Tibial artery (tissue), 4 donors: ENCODE measurements at places on chromosomes 11 and 22.
A peak's percentile ranks its signal among the peaks of the same experiment; 100 is the strongest.

DNA sequence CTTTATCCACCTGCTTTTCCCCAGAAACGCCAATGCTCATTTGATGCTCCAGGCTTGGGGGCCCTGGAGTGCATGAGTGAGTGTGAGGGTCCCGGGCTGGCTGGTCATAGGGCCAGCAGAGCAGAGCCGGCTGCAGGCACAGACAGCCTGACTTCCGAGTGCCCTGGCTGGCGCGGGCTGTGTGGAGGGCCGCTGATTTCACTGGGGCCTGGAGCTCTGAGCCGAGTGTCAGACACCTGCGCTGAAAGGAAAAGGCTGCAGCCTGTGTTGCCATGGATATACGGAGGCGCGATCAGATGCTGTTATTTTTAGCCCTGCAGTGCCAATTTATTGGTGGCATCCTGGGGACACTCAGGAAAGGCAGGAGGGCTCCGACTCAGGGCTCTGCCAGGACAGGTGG is 87.6 kb downstream of the ST3GAL4 start:
- no peaks in the 10 kb centered on the region for H3K27me3 ChIP-seq
- H3K4me1 ChIP-seq, result no peaks in the 10 kb centered on the region
- no peak overlapping the region for H3K27ac ChIP-seq
- no peak overlapping the region for H3K4me3 ChIP-seq

DNA sequence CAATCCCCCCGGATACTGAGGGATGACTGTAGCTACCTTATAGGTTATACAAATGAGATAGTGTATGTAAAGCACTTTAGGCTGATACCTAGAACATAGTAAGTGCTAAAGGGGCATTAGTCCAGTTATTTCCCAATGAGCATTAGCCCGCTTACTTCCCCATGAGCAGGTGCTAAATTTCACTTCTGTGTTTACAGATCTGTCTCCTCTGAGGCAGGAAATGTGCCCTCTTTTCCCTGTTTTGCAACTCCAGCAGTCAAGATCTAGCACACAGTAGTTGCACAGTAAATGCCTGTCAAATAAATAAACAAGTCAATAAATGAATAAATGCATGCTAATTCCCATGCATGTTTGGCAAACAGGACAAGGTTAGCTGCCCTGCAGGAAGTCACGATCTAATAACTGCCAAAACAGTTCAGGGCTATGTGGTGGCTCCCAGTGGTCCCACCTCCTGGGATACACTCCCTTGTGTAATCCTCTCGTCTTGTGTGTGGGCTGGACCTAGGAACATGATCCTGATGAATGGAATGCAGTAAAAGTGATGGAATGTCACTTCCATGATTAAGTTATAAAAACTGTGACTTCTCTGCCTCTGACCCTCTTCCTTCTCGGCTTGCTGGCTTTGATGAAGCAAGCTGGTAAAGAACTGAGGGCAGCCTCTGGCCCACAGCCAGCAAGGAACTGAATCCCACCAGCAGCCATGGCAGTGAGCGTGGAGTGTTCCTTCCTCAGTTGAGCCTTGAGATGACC is 459.0 kb downstream of the SOX6 start:
- no peak overlapping the region for H3K4me3 ChIP-seq
- no peaks in the 10 kb centered on the region for H3K27me3 ChIP-seq
- DNase-seq, result no peak
- H3K36me3 ChIP-seq, result no peaks in the 10 kb centered on the region

- peaks cover 23% of the 10 kb centered on the region for H3K27me3 ChIP-seq
- no peak overlapping the region for H3K4me3 ChIP-seq
- peaks cover 26% of the 10 kb centered on the region for H3K36me3 ChIP-seq
- no peak overlapping the region for H3K27ac ChIP-seq
- H3K4me1 ChIP-seq, result peaks cover 20% of the 10 kb centered on the region
- DNase-seq, result no peak
These were observed 9.9 kb downstream of the NDUFV1 start for GRCh38 chr11:67616431-67617242.

DNA sequence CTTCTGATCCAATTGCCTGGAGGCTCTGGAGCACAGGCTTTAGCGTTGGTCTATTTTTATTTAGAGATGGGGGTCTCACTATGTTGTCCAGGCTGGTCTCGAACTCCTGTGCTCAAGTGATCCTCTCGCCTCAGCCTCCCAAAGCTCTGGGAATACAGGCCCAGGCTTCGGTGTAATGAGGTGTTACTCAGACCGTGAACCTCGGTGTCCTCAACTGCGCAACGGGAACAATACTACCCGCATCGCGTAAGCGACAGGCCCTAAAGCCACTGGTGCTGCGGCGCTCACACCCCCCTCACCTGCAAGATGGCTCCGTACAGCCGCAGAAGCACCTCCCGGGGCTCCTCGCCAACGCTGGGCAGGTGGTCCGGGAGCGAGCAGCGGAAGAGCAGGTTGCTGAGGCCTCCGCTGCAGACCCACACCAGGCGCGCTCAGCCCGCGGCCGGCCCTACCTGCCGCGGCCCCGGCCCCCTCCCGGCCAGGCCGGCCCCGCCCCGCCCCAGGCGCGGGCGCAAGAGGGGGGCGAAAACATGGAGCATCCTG is 628 bp downstream of the CHKB start:
- no peaks in the 10 kb centered on the region for H3K4me1 ChIP-seq
- no peaks in the 10 kb centered on the region for H3K36me3 ChIP-seq
- H3K4me3 ChIP-seq, result peak overlapping the region; percentile 80
- H3K27ac ChIP-seq, result peak overlapping the region; percentile 95
- no peak for DNase-seq
- no peaks in the 10 kb centered on the region for H3K27me3 ChIP-seq

DNA sequence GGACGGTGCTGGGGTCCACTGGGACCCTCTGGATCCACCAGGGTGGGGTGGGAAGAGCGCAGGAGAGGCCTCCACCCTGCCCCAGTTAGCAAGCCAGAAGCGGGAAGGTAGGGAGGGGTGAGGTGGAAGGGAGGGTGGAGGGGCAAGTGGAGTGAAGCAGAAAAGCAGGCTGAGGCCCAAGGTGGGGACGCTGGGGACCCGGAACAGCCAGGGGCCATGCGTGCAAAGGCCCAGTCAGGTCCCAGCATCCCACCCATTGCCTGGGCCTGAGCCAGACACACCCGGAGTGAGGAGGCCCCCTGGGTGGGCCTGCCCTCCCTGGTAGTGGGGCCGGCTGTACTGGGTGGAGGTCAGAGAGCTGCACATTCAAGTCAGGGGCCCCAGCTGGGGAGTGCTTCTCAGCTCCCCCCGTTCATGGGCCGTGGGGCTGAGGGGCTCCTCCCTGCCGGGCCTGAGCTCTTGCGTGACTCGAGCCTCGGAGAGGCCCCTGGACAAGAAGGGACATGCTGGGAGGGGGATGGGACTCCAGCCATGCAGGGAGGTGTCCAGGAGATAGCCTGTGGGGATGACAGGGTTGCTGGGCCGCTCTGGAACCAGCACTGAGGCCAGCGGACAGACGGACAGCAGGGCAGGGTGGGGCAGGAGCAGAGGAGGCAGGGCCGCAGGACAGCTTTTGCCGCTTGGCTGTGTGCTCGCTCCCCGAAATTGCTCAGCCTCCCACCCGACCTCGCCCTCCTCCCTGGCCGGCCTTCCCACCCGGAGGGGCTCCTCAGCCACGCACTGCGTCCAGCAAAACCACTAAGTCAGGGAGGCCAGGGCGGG is 7.7 kb downstream of the TNNT3 start:
- H3K36me3 ChIP-seq, result no peaks in the 10 kb centered on the region
- H3K4me3 ChIP-seq, result no peak overlapping the region
- H3K27me3 ChIP-seq, result no peaks in the 10 kb centered on the region
- DNase-seq, result no peak
- H3K4me1 ChIP-seq, result peaks cover 3% of the 10 kb centered on the region

- no peaks in the 10 kb centered on the region for H3K4me1 ChIP-seq
- H3K27ac ChIP-seq, result no peak overlapping the region
- peak; percentile 59 for DNase-seq
- peaks cover 21% of the 10 kb centered on the region for H3K27me3 ChIP-seq
These were observed 11.5 kb downstream of the PARVG start for GRCh38 chr22:44192098-44192815.

GRCh38 chr11:11119917-11120316 is 233.1 kb downstream of the CSNK2A3 start:
- H3K4me3 ChIP-seq, result no peak overlapping the region
- no peaks in the 10 kb centered on the region for H3K27me3 ChIP-seq
- H3K4me1 ChIP-seq, result no peaks in the 10 kb centered on the region
- no peak for DNase-seq

- no peak for DNase-seq
- H3K36me3 ChIP-seq, result no peaks in the 10 kb centered on the region
- no peak overlapping the region for H3K27ac ChIP-seq
- no peak overlapping the region for H3K4me3 ChIP-seq
- no peaks in the 10 kb centered on the region for H3K27me3 ChIP-seq
- H3K4me1 ChIP-seq, result no peaks in the 10 kb centered on the region
These were observed 52.7 kb downstream of the PAK1 start for GRCh38 chr11:77421041-77421723.

DNA sequence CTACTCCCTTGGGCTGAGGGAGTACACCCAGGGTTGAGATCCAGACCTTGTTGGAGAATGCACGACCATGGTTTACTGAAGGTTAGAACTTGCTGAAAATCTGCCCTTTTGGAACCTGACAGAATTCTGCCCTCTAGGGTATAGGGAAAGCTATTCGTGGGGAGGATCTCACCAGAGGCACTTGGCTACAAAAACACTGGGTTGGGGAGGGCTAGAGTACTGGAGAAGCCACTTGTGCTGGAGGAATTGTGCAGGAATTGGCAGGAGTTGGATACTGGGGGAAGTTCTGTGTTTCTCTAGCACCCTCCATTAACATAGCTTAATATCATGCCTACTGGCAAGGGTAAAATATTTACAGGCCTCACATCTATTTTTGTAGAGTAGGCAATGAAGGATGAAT is 55.8 kb downstream of the PPME1 start:
- no peak overlapping the region for H3K4me3 ChIP-seq
- no peak overlapping the region for H3K27ac ChIP-seq
- DNase-seq, result no peak

GRCh38 chr11:9077164-9077563 is 14.2 kb downstream of the SCUBE2 start:
- H3K36me3 ChIP-seq, result no peaks in the 10 kb centered on the region
- no peak overlapping the region for H3K4me3 ChIP-seq
- no peaks in the 10 kb centered on the region for H3K4me1 ChIP-seq
- DNase-seq, result no peak
- no peaks in the 10 kb centered on the region for H3K27me3 ChIP-seq

GRCh38 chr11:116970485-116971292 is 127.5 kb downstream of the SIK3 start:
- no peak for DNase-seq
- no peak overlapping the region for H3K4me3 ChIP-seq
- no peaks in the 10 kb centered on the region for H3K4me1 ChIP-seq
- no peaks in the 10 kb centered on the region for H3K36me3 ChIP-seq
- H3K27me3 ChIP-seq, result no peaks in the 10 kb centered on the region
- no peak overlapping the region for H3K27ac ChIP-seq

DNA sequence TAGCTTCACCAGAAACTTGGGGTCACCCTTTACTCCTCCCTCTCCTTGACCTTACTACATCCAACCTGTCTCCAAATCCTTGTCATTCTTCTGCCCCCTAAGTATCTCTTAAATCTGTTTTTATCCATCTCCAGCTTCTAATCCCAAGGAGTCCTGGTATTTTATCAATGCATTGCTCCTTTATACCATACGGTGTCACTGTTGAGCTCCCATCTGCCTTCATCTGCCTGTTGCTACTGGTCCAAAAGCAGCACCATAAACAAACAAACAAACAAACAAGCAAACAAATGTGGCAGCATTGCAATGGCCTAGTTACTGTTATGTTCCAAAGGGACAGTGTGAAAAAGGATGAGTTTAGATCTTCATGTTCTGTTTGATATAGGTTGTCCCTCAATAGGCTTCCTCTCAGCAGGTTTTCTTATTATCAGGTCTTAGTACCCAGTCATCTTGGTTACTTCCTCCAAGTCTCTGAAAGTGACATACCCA is 34.2 kb downstream of the DNHD1 start:
- no peak for DNase-seq
- peaks cover 13% of the 10 kb centered on the region for H3K36me3 ChIP-seq
- H3K4me3 ChIP-seq, result no peak overlapping the region
- H3K27me3 ChIP-seq, result no peaks in the 10 kb centered on the region
- H3K4me1 ChIP-seq, result no peaks in the 10 kb centered on the region

- H3K4me3 ChIP-seq, result no peak overlapping the region
- H3K4me1 ChIP-seq, result peaks cover 8% of the 10 kb centered on the region
- H3K27ac ChIP-seq, result no peak overlapping the region
- H3K27me3 ChIP-seq, result no peaks in the 10 kb centered on the region
- H3K36me3 ChIP-seq, result no peaks in the 10 kb centered on the region
These were observed 418.7 kb downstream of the SOX6 start for GRCh38 chr11:15937601-15938120.

- no peak overlapping the region for H3K27ac ChIP-seq
- no peaks in the 10 kb centered on the region for H3K4me1 ChIP-seq
- no peak for DNase-seq
- H3K4me3 ChIP-seq, result no peak overlapping the region
- H3K27me3 ChIP-seq, result no peaks in the 10 kb centered on the region
These were observed 407.0 kb upstream of the B3GAT1 start for GRCh38 chr11:134819041-134819440.

- no peak overlapping the region for H3K4me3 ChIP-seq
- H3K27me3 ChIP-seq, result no peaks in the 10 kb centered on the region
- H3K27ac ChIP-seq, result no peak overlapping the region
These were observed 524.1 kb downstream of the METTL15 start for GRCh38 chr11:28632338-28632737.

GRCh38 chr11:55714982-55715888 is 53.2 kb downstream of the OR4C6 start:
- no peak for DNase-seq
- no peak overlapping the region for H3K27ac ChIP-seq
- no peak overlapping the region for H3K4me3 ChIP-seq
- H3K4me1 ChIP-seq, result no peaks in the 10 kb centered on the region
- H3K27me3 ChIP-seq, result no peaks in the 10 kb centered on the region

GRCh38 chr11:85815186-85815931 is 4.4 kb upstream of the SYTL2 start:
- H3K27ac ChIP-seq, result no peak overlapping the region
- no peak for DNase-seq
- no peaks in the 10 kb centered on the region for H3K36me3 ChIP-seq
- no peaks in the 10 kb centered on the region for H3K27me3 ChIP-seq
- H3K4me1 ChIP-seq, result peaks cover 6% of the 10 kb centered on the region
- H3K4me3 ChIP-seq, result no peak overlapping the region

DNA sequence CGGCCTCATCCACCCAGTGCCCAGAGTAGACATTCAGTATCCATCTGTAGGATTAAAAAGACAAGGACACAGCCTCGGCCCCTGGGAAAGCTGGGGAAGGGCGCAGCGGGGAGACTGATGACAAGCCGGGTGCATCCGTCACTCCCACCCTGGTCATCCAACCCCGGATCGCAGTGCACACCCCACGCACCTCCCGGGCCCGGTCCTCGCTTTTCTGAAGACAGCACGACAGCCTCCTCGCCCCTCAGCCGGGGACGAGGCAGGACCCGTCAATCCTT is 1.1 kb downstream of the FCHSD2 start:
- DNase-seq, result no peak
- H3K4me1 ChIP-seq, result peaks cover 33% of the 10 kb centered on the region
- peak overlapping the region; percentile 94 for H3K27ac ChIP-seq
- H3K36me3 ChIP-seq, result no peaks in the 10 kb centered on the region

GRCh38 chr11:64716473-64717267 is 6.3 kb downstream of the NRXN2 start:
- DNase-seq, result no peak
- H3K27me3 ChIP-seq, result peaks cover 10% of the 10 kb centered on the region
- H3K36me3 ChIP-seq, result no peaks in the 10 kb centered on the region
- H3K27ac ChIP-seq, result no peak overlapping the region
- H3K4me1 ChIP-seq, result peaks cover 19% of the 10 kb centered on the region

GRCh38 chr11:134346101-134346975 is 14.6 kb downstream of the GLB1L2 start:
- no peaks in the 10 kb centered on the region for H3K4me1 ChIP-seq
- no peaks in the 10 kb centered on the region for H3K27me3 ChIP-seq
- no peak overlapping the region for H3K27ac ChIP-seq
- no peak for DNase-seq
- H3K4me3 ChIP-seq, result no peak overlapping the region

GRCh38 chr11:127640561-127641451 is 640.2 kb upstream of the KIRREL3 start:
- no peaks in the 10 kb centered on the region for H3K27me3 ChIP-seq
- no peak for DNase-seq
- no peak overlapping the region for H3K27ac ChIP-seq
